Esophagus squamous epithelium (tissue), 5 donors: ENCODE measurements at places on chromosomes 2 and 18. TPM values are rescaled to one million over a fixed set of nuclear protein-coding genes. Genes with fewer than 3 reads are reported as not detected.
A peak's percentile ranks its signal among the peaks of the same experiment; 100 is the strongest.

DNA sequence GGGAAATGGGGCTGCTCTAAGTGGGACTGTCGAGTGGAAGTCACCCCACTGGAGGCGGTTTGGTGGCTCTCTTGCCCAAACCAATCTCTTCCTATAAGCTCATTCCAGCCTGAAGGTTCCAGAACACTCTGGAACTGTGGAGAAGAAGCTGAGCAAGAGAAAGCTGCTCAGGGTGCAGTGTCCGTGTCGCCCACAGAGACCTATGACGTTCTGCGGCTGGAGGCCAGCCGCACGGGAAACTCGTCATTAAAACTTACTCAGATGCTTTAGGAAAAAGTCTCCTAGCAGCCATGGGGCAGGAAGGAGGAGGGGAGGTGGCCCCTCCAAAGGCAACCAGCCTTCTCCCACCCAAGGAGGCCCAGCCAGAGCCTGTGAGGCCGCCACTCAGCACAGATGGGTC lies 41.7 kb downstream of the ADCY3 start:
- no peak overlapping the region for H3K4me3 ChIP-seq
- no peak for DNase-seq
- H3K27me3 ChIP-seq = no peaks in the 10 kb centered on the region
- peak overlapping the region; percentile 17 for H3K27ac ChIP-seq

DNA sequence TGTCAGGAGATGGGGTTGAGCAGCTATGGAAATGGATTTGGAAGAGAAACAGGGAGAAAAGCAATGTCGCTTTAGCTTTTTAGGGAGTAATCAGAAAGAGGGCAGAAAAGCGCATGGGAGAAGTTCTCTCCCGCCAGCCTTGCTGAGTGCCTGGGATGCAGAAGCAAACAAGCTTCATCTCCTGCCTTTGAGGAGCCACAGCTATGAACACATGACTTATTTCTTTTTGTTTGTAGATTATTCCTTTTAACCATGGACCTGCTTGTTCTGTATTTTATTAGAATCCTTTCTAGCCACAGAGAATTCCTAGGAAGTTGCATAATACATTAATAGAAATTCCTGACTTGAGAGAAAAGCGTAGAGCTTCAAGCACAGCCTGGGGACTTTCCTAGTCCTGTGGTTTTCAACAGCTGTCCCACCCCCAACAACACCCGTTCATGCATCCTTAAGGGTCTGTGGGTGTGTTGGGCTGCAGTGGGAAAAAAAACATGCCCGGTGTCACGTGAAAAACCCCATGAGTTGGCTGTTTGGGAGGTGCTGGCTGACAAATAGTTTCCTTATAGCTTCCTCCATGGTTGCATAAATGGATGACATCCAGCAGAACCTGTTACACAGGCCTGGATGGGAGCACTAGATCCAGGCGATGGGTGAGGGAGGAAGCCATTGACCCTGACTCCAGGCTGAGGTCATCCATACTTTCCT lies 14.9 kb downstream of the SLC9A4 start:
- no peak overlapping the region for H3K4me3 ChIP-seq
- DNase-seq = no peak
- no peaks in the 10 kb centered on the region for H3K36me3 ChIP-seq
- no peaks in the 10 kb centered on the region for H3K27me3 ChIP-seq
- peaks cover 9% of the 10 kb centered on the region for H3K4me1 ChIP-seq

The TBC1D8 gene
- 20.0 TPM for total RNA-seq

DNA sequence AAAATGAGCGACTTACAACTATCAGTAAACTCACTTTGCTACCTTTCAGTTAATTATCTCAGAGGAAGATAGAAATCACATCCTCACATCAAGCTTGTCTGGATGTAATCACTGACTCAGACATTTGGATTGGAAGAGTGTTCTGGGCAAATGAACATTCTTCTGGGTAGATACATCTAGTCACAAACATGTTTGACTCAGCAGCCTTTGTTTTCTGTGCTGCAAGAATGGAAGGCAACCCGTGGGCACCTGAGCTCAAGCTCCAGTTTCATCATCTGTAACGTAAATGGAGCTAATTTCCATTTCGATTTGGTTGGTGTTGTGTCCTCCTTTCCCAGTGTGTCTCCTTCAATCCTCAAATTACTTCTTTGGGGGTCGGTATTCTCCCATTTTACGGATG lies 58.5 kb downstream of the ACAA2 start:
- H3K36me3 ChIP-seq = no peaks in the 10 kb centered on the region
- no peak for DNase-seq
- H3K4me3 ChIP-seq = no peak overlapping the region
- H3K27me3 ChIP-seq = peaks cover 23% of the 10 kb centered on the region
- H3K27ac ChIP-seq = no peak overlapping the region
- H3K4me1 ChIP-seq = no peaks in the 10 kb centered on the region

The DUSP19 gene
- total RNA-seq = 1.5 TPM

DNA sequence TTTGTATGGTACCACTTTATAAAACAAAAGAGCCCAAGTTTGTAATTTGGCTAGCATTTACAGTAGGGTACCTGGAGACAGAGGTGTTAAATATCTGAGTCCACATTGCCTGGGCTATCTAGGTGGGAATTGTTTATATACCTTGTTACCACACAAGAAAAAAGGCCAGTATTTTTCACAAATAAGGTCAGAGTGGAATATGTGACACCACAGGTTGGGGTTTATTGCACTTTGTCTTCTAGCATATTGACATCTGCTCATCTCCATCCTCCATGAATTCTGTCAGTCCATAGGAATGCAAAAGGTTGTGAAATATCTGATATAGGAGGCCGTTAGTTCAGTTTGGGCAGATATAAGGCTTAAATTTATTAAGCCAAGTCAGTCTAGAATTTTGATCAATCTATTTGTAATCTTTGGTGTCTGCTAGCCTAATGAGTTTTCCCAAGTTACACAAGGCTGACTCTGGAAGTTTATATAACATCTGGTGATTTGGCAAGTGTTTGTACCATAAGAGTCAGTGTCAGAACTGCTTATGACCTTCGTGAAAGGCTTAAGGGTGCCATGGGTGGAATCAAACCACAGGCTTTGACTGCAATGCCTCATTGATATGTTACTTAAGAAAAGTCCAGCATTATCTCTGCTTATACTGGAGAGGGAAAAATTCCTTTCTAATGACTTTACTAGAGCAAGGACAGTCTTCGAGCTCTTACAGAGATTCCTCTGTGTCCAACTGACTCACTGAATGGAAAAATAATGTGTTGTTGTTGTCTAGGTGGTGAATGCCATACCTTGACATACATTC lies 11.3 kb upstream of the DPP4 start:
- H3K4me1 ChIP-seq = peaks cover 6% of the 10 kb centered on the region
- no peak overlapping the region for H3K27ac ChIP-seq
- no peak overlapping the region for H3K4me3 ChIP-seq
- no peak for DNase-seq
- no peaks in the 10 kb centered on the region for H3K27me3 ChIP-seq
- no peaks in the 10 kb centered on the region for H3K36me3 ChIP-seq

- DNase-seq = no peak
- H3K4me3 ChIP-seq = no peak overlapping the region
- H3K36me3 ChIP-seq = no peaks in the 10 kb centered on the region
- no peaks in the 10 kb centered on the region for H3K27me3 ChIP-seq
- no peaks in the 10 kb centered on the region for H3K4me1 ChIP-seq
- no peak overlapping the region for H3K27ac ChIP-seq
Measured at GRCh38 chr2:168340931-168341330, 93.5 kb upstream of the STK39 start.

The HNRNPLL gene
- total RNA-seq = 38.1 TPM

The DLX1 gene
- total RNA-seq = not detected
